ENCODE measurements at places on chromosomes 7 and 10.

DNA sequence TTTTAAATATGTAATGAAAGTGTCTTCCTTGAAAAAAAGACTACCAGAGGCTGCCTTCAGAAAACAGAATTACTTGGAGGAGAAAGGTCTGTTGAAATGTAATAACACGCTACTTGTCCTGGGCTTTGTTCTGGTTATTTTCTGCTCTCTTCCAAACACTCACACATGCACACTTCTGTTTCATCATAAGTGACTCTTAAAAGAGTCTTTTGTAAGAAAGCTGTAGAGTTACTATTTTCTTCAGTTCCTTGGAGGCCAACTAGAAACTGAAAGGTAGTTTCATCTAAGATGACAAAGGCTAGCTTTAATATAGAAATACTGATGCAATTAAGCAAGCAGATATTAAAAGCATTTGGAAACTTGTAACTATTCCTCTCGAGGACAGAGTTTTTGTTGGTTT is 39.1 kb downstream of the TASOR2 start:
- DNase-seq: no peak

- no peak for DNase-seq
These were observed 6.4 kb downstream of the DNAJB9 start for GRCh38 chr7:108576116-108576515.

DNA sequence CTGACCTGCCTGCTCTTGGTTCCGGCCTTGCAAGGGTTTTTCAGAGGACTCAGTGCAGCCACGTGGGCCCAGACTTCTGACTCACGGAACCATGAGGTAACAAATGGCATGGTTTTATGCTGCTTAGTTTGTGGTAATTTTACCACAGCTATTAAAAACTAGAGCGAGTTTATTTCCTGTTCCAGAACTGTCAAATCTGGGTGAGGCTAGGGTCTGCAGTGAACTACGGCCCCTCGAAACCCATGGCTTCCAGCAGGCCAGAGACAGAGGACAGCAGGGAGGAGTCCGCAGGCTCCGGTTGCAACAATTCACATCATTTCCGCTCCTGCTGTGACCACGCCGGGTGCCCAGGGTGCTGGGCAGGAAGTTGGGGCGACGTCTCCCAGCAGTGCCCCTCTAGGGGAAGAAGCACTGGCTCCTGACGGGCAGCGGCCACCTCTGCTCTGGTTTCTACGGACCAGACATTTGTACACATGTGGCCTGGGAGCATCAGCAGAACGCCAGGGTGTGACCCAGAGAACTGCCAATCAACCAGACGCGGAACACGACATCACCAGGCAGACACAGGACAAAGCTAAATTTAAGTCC is 74.8 kb downstream of the ADARB2 start:
- DNase-seq: no peak

DNA sequence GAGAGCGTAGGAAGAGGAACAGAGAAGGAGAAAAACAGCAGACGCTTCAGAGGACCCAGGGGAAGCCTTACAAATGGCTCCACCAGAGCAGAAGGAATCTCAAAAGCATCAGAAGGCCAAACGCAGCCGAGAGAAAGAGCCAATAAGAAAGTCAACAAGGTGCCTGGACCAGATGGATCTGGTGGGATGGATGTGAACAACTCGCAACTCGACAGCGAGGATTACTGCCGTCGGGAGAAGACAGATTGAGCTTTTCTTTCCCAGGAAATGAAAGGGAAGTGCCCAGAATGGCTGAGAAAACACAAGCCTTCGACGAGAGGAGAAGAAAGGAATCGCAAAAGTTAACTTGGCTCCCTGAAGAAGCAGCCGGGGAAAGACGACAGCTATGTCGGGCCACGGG is 132.8 kb upstream of the MGMT start:
- no peak for DNase-seq

GRCh38 chr7:101693498-101694091 is 64.5 kb upstream of the MYL10 start:
- DNase-seq: no peak

- no peak for DNase-seq
These were observed 244.8 kb downstream of the BAMBI start for GRCh38 chr10:28922127-28922526.

GRCh38 chr7:141218941-141219340 is 145.1 kb downstream of the TMEM178B start:
- no peak for DNase-seq

DNA sequence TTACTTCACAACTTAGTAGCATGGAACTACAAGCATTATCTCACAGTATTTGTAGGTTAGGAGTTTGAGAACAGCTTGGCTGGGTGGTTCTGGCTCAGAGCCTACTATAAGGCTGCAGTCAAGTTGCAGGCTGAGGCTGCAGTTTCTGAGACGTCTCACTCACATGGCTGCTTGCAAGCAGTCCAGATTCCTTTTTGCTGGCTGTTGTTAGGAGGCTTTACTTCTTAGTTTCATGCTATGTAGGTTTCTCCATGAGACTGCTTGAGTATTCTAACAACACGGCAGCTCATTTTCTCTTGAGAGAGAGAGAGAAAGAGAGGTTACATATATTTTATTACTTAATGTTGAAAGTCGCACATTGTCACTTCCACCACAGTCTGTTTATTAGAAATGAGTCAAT is 1073.9 kb downstream of the NXPH1 start:
- DNase-seq: no peak

DNA sequence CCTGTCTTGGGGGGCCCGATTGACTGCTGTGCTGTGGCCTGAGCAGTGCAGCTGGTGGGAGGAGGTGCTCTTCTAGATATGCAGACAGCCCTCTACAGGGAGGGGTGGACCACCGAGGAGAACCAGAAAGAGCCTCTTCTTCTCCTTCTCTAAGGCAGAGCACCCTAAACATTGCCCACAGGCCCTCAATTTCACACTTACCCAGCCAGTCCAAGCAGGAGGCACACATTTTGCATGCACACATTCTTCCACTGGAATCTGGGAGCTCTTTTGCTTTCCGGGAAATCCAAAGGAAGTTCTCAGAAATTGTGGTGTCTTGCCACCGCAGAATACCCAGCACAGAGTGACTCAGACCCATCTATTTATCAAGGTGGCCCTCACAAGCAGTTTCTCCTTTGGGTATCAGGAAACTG is 45.8 kb downstream of the EEPD1 start:
- no peak for DNase-seq

GRCh38 chr7:158782761-158783401 is 46.4 kb downstream of the ESYT2 start:
- DNase-seq: no peak

DNA sequence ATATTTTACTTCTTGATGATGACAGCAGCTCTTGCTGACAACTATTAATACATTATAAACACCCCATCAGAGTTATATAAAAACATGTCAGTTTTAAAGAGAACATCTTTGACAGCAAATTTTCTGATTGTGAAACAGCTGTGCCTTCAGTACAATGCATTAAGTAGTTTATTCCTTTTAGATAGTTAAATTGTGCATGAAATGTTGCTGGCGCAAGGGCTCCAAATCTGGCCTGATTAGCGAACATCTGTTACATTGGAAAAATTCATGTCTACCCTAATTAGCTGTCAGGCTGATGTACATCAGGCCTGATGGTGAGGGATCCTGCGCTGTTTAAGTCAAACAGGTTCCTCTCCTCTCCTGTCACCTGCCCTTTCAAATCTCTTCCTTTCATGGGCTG is 171.9 kb upstream of the SP8 start:
- DNase-seq: no peak

DNA sequence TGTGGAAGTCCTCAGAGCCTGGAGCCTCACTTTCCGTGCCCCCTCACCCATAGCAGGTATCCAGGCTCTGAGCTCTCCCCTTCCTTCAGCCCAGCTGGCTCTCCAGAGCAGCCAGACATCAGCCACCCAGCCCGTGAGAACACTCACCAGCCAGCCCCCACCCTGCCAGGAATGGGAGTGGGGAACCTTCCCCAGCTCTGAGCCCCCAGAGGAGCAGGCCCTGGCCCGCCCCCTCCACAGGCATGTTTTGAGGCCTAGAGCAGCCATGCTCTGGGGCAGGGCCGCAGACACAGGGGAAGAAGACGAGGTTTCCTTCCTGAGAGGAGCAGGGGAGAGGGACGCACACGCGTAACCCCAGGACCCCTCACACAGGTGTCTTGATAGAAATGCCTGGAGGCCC is 70.0 kb upstream of the COL13A1 start:
- DNase-seq: no peak

DNA sequence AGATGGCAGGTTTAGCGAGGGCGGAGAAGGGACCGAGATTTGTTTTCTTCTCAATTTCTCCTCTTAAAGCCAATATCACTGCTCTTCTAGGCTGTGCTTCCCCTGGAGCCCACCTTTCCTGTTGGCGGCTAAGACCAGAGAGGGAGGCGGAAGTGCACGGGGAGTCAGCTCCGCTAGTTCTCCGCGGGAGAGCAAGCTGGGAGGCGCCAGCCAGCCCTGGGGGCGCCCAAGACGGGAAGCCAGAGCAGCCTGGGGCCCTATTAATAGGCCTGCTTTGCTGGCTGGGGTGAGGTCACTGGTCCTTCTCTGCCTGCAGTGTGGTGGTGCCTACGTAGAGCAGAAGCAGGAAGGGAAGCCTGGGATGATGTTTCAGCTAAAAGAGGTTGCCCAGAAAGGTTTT is 61.6 kb downstream of the LSM5 start:
- no peak for DNase-seq

DNA sequence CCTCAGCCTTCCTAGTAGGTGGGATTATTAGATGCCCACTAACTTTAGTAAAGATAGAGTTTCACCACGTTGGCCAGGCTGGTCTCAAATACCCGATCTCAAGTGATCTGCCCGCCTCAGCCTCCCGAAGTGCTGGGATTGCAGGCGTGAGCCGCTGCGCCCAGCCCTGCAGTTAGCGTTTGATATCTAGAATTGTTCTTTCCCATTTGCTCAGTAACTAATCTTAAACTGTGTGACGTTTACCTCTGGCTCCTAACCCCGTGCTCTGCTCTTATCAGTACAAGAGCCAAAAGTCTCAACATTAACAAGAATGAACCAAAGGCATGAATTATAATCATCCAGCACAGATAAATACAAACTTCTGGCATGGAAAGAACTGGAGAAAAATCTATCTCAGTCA is 47.4 kb downstream of the IGF2BP3 start:
- DNase-seq: no peak

DNA sequence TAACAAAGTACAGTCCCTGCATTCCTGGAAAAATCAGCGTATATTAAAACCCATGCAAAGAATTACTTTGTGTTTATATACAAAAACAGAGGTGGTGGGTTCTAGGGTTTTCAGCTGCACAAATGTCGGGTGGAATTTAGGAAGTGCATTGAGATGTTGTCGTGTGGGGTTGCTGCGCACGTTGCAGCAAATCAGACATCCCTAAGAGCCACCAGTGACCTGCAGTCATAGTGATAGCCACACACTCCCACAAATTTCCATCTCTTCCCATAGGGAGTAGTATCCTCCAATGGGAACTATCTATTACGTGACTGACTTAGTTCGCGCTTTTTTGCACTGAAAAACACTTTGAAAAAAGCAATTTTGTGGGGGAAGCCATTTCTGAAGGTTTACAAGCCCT is 375.2 kb upstream of the GALNT17 start:
- DNase-seq: no peak

DNA sequence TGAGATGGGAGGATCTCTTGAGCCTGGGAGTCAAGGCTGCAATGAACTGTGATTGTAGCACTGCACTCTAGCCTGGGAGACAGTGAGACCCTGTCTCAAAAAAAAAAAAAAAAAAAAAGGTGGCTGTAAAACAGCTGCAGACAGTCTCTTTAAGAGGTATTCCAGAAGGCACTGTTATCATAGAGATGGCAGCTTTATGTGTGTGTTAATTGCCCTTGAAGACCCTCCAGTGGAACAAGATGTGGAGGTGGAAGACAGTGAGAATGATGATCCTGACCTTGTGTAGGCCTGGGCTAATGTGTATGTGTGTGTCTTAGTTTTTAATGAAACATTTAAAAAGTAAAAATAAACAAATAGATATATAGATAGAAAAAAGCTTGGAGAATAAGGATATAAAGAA is 66.0 kb downstream of the ZNF487 start:
- DNase-seq: no peak

DNA sequence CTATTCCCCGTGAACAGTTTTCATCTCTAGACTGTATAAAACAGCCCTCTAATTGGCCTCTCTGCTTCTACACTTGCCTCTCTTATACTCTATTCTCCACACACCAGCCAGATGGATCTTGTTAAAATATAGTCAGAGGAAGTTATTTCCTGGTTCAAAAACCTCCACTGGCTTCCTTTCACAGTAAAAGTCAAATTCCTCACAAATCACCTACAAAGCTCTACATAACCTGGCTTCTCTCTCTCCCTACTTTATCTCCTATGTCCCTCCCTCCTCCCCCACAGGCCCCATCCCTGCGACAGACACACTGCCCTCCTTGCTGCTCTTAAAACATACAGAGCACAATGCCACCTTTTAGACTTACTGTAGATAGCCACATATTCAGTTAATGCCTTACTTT is 60.1 kb downstream of the TPK1 start:
- no peak for DNase-seq

GRCh38 chr10:77637532-77638320 is at the start of gene KCNMA1:
TSS of gene KCNMA1 (minus strand) at chr10:77637808.
- DNase-seq: no peak

DNA sequence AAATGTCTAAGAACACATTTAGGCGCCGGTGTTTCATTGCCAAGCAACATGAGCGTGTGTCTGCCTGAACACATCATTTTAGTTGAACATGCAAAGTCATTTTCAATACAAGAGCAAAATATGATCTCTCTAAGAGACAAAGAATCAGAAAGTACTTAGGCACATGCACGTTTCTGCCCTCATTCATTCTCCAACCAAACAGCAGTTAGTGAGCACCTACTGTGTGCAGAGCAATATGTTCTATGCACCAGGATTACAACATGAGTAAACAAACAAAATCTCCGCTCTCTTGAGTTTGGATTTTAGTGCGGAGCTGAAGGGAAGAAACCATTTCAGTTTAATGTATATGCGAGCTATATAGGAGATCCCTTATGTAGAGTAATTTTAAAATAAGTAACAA is 71.6 kb upstream of the KLF6 start:
- no peak for DNase-seq

GRCh38 chr7:51459809-51460208 is 143.2 kb upstream of the COBL start:
- DNase-seq: no peak

GRCh38 chr7:96285579-96285978 is 36.3 kb downstream of the SLC25A13 start:
- DNase-seq: no peak

GRCh38 chr10:21150166-21150565 is 253.1 kb upstream of the NEBL start:
- no peak for DNase-seq

DNA sequence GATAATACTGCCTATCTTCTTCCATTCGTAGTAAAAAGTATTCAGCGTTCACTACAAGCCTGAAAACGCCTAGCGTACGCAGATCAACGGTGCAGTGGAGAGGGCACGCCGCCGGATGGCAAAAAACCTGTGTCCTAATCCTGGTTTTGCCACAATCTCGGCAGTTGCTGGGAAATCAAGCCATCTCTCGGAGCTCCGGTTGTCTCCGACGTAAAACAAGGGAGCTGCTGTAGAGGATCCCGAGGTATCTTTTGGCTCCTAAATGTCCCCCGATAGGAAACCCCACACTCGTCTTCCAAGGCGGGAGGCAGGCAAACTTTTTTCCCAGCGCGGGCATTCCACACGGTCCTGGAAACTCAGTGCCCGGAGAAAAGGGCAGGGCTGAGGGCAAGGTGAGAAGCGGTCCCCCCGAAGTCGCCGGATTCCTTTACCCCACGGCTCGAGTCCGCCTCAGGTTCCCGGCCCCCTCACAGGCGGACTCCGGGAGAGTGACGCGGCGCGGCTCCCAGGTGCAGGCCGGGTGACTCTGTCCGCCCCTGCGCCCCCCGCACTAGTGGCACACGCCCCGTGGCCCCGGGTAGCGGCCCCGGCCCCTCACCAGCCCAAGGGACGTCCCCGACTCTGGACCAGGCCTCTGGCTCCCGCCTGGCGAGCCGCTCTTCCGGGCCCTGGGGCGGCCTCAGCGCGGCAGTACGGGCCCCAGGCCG is 649 bp downstream of the IDE start:
- DNase-seq: no peak
